ENCODE measurements at places on chromosomes 3 and 15.

DNA sequence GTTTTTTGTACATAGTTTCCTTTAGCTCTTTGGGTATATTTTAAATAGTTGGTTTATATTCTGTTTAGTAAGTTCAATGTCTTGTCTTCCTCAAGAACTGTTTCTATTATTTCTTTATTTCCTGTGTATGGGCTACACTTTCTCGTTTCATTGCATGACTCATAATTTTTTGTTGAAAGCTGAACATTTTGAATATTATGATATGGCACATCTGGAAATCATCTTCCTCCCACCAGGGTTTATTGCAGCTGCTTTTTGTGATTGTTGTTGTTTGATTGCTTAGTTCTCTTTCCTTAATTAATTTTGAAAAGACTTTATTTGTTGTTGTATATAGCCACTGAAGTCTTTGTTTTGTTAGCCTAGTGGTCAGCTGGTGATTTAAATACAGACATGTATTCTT lies 43.8 kb downstream of the LSM3 start:
- no peak for DNase-seq

DNA sequence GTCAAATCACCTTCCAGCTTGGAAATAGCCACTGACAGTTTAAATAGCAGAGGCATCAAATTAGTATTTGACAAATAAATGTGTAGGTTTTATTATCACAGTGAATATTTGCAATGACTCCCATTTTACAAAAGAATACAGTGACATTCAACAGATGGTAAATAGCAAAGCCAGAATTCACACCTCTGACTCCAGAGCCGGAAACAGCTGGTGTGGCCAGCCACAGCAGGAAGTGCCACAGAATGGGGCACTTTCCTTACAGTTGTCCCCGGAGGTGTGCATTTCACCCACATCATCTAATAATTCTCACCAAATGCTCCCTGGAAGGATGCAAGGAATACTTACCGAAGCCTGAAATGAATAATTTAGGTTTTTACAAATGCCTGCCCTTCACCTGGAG lies 295.7 kb upstream of the WNT5A start:
- no peak for DNase-seq

GRCh38 chr3:32474201-32474600 lies 28.5 kb downstream of the CMTM6 start:
- no peak for DNase-seq

DNA sequence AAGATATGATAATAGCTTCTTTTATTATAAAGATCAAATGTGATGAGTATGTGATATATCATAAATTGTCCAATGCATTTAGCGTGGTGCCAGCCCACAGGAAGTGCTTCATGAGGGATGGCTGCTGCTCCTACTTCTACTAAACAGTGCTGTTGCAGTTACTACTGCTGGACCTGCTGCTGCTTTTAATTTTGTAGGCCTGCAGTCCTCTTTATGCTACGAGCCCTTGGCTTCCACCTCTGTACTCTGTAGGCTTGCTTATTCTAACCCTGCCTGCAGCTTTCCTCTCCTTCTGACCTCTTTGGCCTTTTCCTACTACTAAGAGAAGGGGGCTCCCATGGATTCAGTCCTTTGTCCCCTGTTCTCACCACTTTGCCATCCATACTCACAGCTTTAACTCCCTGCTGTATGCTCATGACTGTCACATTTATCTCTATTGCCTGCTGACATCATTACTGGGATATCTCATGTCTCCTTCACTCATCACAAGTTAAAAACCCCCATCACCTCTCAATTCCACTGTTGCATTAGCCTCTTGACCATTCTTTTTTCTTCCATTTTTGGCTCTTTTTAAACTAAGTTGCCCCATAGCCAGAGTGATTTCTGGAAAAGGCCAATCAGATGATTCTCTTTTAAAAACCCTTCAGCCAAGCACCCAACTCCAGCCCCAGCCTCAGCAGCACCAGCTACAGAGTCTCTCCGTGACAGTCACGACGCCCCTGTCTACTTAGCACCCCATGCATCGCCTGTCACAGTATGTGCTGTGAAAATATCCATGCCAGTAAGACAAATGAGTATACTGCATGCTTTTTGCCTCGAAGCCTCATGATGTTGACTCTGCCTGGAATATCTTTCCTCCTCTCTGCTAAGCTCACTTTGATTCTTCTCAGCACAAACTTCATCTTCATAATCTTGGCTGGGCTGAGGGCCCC lies 56.3 kb downstream of the PLCL2 start:
- no peak for DNase-seq

GRCh38 chr3:14505001-14505802 lies 34.9 kb downstream of the GRIP2 start:
- no peak for DNase-seq

DNA sequence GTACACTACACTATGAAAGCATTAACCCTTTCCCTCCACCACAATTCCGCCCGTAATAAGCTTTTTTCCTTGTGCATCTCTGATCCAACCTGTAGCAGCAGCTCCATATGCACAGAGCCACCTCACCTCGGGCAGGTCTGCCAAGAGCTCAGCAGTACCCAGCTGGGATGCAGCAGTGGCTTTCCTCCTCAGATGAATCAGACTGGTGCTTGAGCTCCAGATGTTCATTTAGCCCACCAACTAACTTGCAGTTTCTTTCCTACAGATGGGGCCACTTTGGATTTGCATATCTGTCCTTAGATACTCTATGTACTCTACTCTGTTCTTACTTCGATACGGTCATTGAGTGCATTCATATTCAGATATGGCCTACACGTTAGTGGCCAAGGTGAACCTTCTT lies 14.8 kb upstream of the FSIP1 start:
- no peak for DNase-seq

DNA sequence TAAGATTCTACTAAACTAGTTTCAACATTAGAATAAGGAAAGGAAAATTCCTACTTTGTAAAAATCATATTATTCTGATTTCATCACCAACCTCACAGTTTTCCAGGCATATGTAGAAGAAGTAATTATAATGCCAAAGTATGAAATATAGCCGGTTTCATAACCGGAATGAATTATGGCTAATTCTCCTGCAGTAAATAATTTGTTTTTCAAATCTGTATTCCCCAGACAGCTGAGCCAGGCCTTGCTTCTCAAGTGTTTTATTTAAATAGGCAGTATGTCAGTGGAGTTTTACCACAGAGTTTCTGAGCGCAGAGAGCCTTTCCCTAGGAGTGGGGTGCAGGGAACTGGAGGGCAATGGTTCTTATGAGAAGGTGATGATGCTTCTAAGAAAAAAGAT lies 8.7 kb upstream of the CPA3 start:
- DNase-seq: no peak

DNA sequence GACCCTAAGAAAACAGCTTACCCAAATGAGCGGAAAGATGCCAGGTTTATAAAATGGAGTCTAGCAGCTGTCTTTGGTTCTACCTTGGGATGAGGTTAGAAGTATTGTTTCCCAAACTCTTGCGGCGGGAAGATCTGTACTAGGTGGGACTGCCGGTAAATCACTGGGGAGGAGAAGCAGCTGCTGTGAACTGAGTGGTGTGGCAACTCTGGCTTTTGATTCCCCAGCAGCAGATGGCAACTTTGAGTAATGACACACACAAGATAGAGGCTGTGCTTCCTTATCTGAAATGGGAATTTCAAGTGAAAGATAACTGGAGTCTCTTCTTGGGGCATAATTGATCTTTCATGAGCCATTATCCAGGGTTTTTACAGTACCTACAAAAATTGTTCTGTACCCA lies 184.9 kb downstream of the ATG7 start:
- no peak for DNase-seq

DNA sequence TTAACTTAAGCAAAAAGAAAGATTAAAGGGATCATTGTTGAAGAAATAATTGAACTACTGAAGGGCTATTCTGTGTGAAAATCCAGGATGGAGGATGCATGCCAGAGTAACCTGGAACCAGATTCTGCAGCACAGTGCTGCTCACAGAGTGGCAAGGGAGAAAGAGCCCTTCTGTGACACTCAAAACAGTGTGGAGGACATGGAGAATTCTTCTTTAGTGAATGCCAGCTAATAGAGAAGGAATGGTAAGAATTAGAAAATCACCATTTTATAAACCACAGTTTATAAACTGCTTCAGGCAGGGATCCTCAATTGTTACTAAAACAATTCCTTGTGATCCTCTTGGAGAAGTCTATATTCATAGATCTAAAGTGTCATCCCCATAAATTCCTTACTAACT lies 70.4 kb upstream of the ARHGEF26 start:
- DNase-seq: no peak

- no peak for DNase-seq
Measured at GRCh38 chr3:29141197-29141917, 139.5 kb upstream of the RBMS3 start.

GRCh38 chr3:113534365-113534764 lies 2.0 kb downstream of the SIDT1 start:
- no peak for DNase-seq

DNA sequence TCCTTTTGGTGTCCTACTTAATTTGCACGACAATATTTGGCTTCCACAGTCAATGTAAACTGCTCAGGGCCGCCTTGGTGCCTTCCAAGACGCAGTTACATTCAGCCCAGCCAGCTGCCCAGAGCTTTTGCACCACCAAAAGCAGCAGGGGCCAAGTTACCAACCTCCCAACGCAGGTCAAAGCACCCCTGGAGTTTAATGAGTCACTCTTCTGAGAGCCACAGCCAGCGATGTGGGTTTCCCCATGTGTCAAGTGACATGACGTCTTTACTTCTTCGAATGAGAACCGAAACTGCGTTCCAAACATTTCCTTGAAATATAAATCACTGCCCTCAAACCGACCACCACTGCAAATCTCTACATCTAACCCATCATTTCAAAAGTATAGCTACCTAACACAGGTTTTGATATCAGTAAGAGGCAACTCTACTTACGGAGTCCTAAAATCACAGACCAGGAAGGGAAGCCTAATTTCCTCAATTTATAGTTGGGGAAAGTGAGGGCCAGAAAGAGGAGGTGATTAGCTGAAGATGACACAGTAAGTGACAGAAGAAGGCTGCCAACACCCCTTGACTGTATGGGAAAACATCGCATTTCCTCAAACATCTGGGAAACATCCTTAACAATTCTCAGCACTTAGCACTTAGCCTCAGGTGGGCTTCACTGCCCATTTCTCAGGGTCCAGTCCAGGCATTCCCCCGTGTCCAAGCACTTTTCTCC lies 24.5 kb downstream of the MB21D2 start:
- no peak for DNase-seq

- no peak for DNase-seq
Measured at GRCh38 chr15:100947760-100948429, 28.7 kb downstream of the LRRK1 start.

- no peak for DNase-seq
Measured at GRCh38 chr3:37163262-37164015, 10.9 kb downstream of the LRRFIP2 start.

DNA sequence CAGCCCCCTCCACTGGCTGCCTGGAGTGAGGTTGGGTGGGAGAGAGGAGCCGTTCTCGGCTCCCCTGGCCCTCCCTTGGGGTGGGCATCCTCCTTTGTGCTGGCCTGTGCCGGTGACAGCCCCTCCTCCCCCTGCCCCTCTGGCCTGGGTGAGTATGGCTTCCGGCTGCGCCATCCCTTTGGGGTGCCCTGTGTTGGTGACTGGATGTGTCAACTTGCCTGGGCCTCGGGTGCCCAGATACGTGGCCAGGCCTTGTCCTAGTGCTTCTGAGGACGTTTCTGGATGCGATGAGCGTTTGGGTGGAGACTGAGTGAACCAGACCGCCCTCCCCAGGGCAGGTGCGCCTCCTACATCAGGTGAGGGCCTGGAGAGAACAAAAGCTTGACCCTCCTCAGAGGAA lies 59.7 kb downstream of the PLXNA1 start:
- no peak for DNase-seq

- peak; percentile 46 for DNase-seq
Measured at GRCh38 chr3:184543843-184544512, 17.6 kb upstream of the EPHB3 start.

GRCh38 chr3:64299206-64299605 lies 73.9 kb upstream of the PRICKLE2 start:
- no peak for DNase-seq

DNA sequence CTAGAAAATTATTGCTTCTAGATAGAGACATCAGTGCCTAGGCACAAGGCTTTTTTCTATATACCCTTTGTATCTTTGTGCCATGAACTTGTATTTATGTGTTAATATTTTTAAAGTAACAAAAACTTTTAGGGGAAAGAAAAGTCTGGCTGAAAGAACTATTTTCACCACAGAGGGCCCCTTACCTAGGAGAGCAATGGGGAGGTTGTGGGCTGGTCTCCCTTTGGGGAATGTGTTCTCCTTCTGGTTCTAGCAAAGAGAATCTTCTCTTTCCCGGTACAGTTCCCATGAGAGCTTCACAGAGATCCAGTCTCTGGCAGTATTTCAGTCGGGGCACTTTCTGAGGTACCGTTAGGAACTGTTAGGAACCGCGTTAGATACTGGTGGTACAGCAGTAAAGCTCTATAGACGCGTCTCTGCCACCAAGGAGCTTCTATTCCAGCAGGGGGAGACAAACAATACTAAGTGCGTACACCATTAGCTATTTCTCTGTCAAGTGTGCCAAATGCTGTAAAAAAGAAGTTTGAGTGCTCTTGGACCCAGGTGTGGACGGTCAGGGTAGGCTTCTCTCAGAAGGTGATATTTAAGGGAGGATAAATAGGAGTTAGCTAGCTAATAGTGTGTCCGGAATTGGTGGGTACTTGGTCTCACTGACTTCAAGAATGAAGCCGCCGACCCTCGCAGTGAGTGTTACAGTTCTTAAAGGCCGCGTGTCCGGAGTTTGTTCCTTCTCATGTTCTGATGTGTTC lies 4.6 kb upstream of the EPB42 start:
- DNase-seq: no peak

DNA sequence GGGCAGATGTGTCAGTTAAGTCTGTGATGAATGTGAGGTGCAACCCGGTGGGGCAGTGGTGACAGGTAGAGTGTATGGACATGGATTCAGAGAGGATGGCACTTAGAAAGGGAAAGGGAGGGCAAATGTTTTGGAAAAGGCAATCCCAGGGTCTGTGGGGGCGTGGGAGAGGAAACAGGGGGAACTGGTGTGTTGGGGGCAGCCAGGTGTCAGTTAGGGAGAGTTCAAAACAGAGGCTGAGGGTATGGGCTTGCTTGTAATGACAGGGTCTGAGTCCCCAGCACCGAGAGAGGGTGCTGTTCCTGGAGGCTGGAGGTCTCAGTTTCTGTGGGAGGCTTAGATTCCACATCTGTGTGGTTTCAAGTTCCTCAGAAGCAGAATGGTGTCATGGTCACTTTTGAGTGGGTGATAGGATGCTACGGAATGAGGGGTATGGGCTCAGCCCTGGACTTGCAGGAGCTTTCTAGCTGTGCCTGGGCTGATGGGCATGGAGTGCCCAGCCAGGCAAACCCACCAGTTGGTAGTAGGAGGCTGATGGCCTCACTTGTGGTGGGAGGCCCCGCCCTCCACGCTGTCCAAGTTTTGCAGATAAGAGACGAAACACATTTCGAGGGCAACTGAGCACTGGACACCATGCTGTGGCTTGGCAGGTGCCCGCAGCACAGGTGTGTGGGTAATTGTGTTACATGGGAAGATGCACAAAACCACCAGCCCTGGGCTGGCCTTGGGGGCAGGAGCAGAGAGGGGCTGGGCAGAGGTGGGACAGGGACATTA lies 209.4 kb downstream of the RPLP1 start:
- no peak for DNase-seq

GRCh38 chr3:49996016-49996415 lies 56.1 kb downstream of the RBM6 start:
- DNase-seq: no peak

Data from stimulated activated CD4-positive, alpha-beta T cell treated with anti-CD3 and anti-CD28 coated beads, TNF-alpha, amount 100 ng/mL, for 1 hour (primary cell).